ENCODE measurements at places on chromosomes 3 and 15.

GRCh38 chr3:46690798-46691197 is 2.7 kb downstream of the ALS2CL start:
- no peak for DNase-seq

GRCh38 chr3:52204337-52205073 is 6.5 kb downstream of the ALAS1 start:
- no peak for DNase-seq

DNA sequence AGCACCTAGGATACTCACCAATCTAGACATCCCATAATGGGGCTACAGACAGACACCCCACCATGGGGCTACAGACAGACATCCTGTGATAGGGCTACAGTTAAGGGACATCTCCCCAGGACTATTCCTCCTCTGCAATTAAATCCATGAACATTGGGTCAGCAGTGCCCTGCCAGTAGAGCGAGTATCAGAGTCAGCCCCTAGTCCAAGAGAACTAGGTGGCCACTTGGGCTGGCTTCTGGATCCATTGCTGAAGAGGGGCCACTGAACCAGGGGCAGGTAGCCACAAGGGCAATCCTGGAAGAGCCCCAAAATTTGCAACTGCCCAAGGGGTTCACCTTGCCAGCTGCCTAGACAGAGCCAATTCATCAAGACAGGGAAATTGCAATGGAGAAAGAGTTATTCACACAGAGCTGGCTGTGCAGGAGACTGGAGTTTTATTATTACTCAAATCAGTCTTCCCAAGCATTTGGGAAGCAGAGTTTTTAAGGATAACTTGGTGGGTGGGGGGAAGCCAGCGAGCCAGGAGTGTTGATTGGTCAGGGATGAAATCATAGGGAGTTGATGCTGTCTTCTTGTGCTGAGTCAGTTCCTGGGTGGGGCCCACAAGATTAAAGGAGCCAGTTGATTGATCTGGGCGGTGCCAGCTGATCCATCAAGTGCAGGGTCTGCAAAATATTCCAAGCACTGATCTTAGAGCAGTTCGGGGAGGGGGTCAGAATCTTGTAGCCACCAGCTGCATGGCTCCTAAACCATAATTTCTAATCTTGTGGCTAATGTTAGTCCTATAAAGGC is 170.2 kb upstream of the SMAD3 start:
- DNase-seq, result no peak

- no peak for DNase-seq
Measured at GRCh38 chr15:71199384-71200351, 84.4 kb downstream of the THSD4 start.

DNA sequence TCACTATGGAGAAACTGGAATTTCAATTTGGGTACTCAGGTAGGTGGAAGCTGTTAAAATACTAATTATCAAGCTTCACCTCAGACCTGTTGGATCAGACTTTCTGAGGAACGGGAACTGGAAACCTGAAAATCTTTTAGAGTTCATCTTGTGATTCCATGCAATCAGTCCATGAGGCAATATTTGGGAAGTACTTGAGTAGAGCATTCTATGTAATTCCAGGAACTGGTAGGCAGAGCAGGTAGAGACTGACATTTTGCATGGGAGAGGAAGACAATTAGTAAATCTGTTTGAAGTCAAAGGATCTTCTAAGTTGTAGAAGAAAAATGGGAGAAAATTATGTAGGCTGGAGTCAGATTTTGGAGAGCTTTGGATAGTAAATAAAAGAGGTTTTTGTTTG is 43.1 kb downstream of the FGF7 start:
- DNase-seq, result no peak

GRCh38 chr15:63870487-63871209 is 36.9 kb upstream of the HERC1 start:
- no peak for DNase-seq

DNA sequence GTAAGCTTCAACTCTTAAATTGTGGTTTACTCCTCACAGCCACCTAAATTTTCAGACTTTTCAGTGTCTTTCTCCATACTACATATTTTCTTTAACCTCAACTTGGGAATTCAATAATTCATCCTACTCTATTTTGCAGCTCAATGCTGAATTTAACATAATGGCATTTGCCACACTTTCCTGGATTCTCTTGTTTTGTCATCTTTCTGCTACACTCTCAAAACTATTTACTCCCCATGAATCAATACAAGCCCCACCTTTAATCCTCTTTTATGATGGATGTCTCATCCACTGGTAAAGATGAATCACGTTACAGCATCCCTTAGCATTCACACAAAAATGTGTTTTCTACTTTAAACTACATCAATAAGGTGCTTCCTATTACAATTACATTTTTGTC is 19.6 kb upstream of the CHMP2B start:
- DNase-seq, result no peak

DNA sequence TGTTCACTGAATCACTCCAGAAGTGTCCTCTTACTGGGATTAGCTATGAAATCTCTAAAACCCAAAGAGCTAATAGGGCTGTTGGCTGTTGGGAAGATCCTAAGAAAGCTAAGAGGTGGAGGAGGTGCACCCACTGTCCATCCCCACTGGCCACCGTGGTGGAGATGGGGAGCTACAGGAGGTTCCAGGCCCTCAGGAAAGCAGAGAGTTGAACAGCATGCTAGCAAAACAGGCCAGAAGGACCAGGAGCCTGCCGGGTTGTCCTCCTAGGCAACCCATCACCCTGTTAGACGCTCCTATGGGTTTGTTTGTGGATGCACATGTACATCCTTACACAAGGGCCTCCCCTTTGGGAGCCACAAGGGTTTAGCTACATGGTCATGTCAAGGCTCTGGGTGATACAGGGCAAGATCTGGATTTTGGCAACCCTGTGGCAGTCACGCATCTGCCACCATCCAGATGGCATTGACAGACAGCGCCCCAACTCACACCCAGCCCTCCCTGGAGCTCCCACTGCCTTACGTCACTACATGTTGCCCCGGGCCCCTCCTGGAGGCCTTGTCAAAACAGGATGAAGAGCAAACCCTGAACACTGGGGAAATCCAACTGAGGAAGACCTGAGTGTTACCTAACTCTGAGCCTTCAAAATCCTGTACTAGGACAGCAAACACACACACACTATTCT is 208.1 kb downstream of the SLCO3A1 start:
- DNase-seq, result no peak

- DNase-seq, result no peak
Measured at GRCh38 chr15:68281008-68281407, 3.5 kb downstream of the FEM1B start.

GRCh38 chr3:47120138-47120537 is 43.8 kb downstream of the SETD2 start:
- DNase-seq, result no peak

- DNase-seq, result no peak
Measured at GRCh38 chr15:52559575-52559974, 9.3 kb downstream of the ARPP19 start.

GRCh38 chr15:42069025-42069424 is 25.3 kb downstream of the PLA2G4D start:
- no peak for DNase-seq

- no peak for DNase-seq
Measured at GRCh38 chr15:92073044-92073785, 219.7 kb downstream of the SLCO3A1 start.

DNA sequence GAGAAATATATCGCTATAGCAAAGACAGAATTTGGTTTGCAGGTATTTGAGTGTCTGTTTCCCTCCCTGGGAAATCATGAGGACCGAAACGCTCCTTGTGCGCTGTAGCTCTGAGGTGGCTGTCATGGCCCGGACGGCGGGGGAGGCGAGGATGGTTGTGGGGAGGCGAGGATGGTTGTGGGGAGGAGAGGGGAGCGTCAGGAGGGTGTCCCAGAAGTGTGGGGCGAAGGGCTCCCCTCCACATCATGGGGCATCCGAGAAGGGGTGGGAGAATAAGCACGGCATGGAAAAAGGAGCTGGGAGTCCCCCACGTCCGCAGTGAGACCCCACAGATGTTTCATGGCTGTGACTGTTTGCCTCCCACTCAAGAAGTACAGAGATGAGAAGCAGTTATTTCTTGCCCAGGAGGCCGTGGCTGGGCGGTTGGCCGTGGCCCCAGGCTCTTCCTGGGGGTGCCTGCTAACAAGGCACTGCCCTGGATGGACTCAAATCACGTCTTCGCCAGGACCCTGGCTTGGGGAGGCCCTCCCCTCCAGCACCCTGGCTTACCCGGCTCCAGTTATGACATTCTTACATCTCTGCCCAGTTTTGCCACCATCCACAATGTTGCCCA is 947 bp upstream of the ATP10A start:
- DNase-seq, result no peak

DNA sequence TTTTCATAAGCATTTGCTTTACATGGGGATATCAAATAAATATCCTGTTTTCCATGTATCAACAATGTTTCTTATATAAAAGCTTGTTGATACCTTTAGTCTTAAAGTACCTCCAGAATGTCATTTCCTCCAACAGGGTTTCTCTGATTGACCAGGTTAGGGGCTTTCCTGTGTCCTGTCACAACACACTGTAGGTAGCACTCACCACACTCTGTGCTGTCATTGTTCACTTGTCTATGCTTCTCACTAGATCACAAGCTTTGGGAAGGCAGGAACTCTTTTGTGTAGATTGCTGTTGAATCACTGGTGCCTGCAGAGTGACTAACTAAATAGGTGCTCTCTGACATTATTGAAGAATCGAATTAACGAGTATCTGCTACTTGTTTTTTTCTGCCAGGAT is 49.8 kb downstream of the USP50 start:
- no peak for DNase-seq

DNA sequence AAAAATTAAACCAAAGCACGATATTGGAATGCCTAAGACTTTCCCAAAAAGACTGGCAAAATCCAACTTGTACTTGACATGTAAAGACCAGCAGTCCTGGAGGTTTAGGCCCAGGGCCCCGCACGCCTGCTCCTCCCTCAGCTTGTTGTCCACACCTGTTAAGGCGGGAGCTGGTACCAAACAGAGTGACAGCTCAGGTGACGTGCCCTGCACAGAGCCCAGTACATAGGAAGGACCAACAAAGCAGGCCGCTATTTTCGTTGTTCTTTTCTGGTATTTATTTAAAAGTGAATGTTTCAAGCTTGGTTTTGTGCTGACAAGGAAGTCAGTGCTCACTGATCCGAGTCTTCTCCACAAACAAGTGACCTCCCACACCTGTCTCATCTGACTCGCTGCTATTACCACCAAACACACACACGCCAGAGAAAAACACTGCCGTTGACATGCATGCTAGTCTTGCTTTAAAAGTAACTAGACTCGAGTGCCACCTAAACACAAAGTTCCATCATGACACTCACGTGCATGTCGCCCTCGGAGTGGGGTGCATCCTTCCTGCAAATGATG is 50.2 kb downstream of the HERC2 start:
- DNase-seq, result no peak

GRCh38 chr3:181901626-181902025 is 189.9 kb downstream of the SOX2 start:
- no peak for DNase-seq

DNA sequence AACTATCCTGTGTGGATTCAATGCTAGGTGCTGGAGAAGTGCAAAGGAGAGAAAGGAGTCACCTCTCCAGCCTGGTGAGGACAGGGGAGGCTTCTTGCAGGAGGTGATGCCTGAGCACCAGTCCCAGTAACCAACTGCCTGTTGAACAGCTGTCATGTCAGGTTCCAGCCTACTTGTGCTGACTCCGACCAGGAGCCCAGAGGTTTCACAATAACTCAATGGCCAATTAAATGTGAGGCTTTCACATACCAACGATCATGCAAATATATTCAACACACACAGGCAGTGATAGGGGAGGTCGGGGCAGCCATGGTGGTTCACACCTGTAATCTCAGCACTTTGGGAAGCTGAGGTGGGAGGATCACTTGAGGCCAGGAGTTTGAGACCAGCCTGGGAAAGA is 7.7 kb downstream of the SORD start:
- no peak for DNase-seq

DNA sequence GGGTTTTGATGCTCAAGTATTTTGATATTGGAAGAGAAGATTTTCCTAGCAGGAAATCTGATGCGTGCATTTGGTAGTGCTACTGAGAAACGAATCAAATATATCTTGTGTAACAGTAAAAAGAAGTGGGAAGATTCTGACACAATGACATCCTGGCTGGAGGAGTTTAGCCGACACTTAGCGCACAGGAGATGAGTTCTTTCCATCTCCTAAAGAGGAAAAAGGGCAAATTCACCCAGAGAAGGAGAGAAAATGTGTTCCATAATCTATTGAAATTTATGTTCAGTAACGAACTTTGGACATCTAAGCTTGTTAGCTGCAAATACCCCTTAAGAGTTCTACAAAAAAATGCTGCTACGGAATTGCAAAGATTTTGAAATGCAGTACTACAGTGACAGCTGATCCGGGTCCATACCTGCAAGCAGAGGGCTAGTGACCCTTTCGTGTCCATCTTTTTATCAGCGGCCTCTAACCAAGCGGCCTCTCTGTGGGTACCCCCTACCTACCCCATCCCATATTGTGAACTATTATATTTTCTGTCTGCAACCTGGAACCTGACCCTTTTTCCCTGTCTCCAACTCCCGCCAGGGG is 971 bp downstream of the CPOX start:
- DNase-seq, result no peak

GRCh38 chr3:16528581-16528993 is 15.1 kb upstream of the RFTN1 start:
- DNase-seq, result no peak

DNA sequence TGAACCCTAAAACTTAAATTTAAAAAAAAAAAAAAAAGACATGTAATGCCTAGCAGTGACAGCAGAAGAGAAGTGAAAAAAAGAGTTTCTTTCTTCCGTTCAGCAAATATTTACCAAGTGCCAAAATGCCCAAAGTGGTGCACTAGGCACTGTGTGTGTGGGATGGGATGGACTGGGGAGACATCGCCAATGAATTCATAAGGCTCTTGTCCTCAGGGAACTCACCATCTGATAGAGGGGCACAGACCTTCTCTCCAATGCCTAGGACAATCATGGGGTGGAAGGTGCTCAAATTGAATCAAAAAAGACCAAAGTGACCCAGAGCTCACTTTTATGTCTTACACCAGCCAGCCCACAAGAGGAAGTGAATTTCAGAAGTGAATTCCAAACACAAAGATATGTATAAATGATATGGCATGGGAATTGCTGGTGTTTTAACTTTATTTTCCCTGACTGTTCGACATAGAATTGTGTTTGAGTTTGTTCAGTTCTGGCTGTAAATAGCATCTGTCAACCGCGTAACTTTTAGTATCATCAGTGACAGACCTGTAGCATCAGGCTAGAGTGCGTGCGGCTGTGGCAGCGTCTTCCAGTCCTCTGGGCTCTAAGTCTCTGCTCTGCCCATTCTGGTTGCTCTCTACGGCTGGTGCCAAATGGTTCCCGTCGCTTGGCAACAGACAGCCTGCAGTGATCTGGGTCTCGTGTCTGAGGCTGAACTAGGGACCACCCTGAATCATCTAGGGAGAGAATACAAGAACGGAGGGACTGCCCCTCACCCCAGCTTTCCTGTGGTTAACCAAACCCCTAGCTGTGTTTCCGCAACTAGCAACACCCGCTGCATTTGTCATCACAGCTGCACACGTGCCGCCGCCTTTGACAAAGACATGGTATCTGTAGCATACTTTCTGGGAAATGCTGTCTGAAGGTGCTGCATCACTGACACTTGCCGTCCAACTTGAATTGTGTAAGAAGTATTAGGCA is 154.0 kb upstream of the THBS1 start:
- DNase-seq, result peak; percentile 54
